HCEC 1CT (cell line): ENCODE measurements at places on chromosomes 13 and 19.

DNA sequence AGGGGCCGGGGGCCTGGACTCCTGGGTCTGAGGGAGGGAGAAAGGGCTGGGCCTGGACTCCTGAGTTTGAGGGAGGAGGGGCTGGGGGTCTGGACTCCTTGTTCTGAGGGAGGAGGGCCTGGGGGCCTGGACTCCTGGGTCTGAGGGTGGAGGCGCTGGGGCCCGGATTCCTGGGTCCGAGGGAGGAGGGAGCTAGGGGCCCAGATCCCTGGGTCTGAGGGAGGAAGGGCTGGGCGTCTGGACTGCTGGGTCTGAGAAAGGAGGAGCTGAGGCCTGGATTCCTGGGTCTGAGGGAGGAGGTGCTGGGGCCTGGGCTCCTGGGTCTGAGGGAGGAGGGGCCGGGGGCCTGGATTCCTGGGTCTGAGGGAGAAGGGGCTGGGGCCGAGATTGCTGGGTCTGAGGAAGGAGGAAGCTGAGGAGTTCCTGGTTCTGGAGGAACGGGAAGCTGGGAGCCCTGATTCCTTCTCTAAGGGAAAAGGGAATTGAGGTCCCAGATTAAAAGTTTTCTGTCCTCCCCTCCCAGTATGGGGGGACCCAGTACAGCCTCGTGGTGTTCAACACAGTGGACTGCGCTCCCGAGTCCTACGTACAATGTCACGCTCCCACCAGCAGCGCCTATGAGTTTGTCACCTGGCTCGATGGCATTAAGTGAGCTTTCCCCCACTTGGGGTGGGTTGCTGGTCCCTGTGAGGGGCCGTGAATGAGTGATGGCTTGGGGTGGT lies 721 bp downstream of the MED25 start:
- no peak for DNase-seq

DNA sequence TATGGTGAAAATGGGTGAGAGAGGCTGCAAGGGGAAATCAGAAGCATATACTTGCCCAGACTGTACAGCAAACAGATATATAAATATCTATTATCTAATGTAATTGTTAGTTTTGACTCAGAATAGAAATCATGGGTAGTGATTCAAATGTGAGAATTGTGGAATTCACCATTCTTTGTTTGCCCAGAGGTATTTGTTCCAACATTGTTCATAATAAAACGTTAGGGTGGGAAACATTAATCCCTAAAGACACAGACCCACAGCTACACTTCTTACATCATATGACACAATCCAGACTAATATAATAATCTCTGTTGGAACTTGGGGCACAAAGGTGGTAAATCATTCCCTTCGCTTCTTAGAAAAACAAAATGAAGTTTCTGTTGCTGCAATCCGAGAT lies 646.5 kb upstream of the SLITRK6 start:
- no peak for DNase-seq

- DNase-seq = no peak
Observed at GRCh38 chr13:35914662-35915061, 216.5 kb downstream of the DCLK1 start.

DNA sequence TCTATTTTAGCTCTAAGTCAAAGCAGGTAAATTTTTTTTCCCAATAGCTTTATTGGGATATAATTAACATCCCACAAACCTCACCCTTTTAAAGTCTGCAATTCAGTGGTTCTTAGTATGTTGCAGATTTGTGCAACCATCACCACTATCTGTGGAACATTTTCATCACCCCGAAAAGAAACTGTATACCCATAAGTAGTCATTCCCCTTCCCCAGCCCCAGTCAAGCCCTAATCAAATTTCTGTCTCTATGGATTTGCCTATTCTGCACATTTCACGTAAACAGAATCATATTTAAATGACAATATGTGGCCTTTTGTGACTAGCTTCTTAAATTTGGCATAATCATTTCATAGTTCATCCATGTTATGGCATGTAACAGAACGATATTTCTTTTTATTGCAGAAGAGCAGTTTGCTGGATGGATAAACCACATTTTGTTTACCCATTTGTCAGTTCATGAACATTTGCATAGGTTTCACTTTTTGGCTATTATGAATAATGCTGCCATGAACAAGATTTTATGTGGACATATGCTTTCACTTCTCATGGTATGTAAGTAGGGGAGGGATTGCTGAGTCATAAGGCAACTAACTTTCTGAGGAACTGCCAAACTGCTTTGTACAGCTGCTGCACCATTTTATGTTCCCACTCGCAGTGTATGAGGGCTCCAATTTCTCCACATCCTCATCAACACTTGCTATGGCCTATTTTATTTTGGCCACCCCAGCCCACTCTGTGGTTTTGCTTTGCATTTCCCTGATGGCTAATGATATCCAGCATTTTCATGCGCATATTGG lies 10.9 kb downstream of the SLC46A3 start:
- DNase-seq = peak; percentile 86

DNA sequence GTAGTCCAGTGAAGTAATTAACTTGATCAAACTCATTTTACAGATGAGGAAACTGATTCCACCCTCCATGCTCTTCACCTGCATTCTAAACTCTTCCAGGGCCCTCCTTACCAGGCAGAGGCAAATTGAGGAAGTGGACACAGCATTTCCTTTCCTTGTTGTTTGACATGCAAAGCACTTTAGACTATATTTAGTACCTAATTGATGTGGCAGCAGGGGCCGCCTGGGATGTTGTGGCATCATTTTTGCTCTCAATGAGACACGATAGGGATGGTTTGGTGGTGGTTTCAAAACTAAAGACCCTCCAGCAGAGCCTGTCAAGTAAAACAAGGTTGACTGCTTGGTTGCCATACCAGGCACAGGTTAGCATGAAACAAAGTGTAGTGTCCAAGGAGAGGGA lies 7.9 kb downstream of the SIPA1L3 start:
- no peak for DNase-seq

DNA sequence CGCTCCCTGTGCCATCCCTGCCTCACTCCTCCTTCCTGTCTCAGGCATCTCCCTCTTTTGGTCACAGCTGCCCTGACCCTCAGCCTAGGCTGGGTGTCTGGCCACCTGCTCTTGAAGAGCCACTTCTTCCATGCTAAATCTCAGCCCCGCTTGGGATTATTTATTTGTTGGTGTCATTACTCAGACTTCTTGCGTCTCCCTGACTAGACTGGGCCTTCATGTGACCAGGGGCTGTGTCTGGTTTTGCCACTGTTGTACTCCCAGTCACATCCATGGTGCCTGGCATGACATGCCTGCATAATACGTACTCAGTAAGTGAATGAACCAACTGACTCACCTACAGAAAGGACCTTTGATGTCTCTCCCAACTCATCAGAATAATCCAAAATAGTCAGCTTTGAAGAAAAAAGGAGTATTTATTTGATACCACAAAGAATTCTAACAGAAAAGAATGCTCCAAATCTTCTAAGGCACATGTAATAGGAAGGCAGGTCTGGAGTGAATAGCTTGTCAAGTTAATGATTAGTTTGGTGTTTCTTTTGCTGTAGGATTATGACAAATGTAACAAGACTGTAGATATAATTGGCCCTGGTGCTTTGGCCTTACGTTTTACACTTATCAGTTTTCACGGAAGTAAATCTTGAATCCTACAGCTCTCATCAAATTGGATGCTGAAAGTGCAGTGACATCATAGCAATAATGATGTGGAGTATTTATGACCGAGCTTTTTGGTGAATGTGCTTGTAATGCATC lies 84.0 kb downstream of the ALOX5AP start:
- DNase-seq = no peak

DNA sequence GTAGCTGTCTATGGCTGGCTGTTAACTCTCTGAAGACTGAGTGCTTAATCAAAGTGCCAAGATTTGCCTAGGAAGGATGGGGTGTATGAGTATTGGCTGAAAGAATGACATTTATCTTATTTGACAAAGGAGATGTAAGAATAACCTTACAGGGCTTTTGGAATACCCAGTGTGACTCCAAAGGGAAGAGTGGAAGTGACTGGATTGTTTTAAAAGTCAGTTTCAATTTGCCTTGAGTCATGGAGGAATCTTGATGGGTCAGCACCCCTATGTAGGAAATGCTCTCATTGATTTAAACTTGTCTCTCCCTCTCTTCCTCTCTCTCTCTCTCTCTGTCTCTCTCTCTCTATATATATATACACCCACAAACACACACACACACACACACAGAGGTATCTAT lies 118.4 kb upstream of the CLDN10 start:
- DNase-seq = no peak

DNA sequence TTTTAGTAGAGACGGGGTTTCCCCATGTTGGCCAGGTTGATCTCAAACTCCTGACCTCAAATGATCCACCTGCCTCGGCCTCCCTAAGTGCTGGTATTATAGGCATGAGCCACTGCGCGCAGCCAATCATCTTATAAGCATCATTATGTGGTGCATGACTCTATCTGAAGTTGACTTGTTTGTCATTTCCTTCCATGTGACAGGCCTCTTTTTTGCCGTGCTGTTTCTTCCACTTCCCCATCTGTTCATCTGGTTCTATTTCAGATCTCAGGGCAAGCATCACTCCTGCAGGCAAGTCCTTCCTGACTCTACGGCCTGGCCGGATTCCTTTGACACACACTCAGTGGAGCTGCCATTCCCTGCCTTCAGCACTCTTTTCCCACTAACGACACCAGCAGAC lies 15.2 kb downstream of the COL5A3 start:
- DNase-seq = no peak

- peak; percentile 55 for DNase-seq
Observed at GRCh38 chr19:18007044-18007916, 690 bp upstream of the ARRDC2 start.
